ENCODE measurements at places on chromosomes 12 and 14.

GRCh38 chr14:37791384-37792036, 196.1 kb downstream of the TTC6 start:
- no peak for DNase-seq

DNA sequence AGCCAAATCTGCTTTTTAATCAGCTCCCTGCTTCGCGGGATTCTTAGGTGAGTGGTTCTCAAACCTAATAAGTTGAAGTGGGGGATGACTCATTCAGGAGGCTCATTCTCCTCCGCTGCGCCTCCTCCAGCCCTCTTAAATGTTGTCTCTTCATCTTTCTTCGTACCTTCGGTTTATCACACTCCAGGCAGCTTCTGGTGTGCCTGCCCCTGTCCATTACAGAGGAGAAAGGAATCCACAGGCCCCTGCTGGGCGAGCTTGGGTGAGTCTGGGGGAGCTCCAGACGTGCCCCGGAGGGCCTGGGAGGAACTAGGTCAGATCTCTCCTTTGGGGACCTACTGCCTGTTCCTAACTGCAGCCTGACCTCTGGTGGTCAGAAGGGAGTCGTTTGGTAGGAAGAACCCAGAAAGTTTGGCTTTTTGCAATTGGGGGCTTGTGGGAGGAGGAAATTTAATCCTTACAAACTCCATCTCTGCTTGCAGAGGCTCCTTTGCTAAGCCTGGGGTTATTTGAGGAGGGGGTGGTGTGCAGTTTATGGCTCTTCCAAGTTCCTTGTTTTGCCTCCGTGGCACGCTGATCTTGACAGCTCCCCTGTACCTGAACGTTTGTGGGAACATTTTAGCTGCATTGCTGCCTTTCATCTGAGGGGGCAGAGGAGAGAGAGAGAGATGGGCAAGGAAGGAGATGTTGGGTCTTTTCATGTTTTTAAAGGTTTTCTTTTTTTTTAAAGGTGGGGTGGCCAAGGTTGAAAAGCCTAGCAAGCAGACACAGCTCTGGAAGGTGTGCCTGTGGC, 84.1 kb upstream of the GNG2 start:
- DNase-seq: peak; percentile 23

DNA sequence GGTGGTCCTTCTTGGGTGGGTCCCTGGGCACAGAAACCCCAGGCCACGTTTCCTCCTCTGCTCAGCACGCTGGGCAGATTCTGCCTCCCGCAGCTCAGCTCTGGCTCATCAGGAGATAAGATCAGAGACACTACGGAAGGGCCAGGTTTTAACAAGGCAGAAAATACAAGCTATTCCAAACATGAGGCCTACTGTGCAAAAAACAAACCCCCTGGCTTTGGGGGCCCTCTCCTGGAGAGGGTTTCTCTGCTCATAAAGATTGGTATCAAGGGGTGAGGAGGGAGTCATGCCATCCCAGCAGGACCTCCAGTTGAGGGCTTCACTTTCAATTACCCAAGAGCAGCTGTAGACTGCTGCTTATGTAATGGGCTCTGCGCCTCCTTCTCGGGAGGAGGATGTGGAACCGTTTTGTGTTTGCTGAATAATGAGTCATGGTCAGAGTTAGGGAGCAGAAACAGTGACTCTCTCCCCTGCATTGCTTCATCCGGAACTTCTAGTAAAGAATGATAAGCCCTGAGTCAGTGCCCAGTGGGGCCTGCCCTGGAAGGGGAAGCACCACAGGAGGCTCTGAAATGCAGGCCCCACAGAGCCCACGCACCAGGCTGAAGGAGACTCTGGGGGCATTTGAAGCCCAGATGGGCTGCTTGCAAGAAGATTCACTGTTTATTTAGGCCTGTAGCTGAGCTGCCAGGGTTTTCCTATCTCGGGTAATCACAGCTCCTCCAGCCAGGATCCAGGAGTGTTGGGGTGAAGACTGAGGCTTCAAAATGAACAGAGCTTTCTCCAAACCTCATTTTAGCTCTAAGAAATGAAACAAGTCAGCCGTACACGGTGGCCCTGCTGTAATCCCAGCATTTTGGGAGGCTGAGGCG, 79.3 kb downstream of the SSPN start:
- DNase-seq: peak; percentile 74

GRCh38 chr14:44910821-44911220, 50.9 kb downstream of the KLHL28 start:
- DNase-seq: no peak

DNA sequence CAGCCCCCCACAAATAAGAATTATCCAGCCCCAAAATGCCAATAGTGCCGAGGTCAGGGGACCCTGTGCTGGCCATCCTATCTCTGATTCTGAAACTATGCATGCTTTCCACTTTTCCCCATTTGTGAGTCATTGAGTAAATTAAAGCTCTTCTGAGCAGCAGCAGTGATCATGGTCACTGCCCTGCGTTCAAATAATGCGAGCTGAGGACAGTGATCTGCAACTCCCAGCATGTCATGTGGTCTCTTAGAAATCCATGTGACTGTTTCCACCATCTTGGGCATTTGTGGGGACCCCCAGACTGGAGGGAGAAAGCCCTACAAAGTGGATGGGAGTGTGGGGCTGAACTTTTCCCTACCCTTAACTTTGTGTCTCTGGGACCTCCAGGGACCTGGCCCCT, 53.8 kb downstream of the C14orf132 start:
- DNase-seq: no peak

DNA sequence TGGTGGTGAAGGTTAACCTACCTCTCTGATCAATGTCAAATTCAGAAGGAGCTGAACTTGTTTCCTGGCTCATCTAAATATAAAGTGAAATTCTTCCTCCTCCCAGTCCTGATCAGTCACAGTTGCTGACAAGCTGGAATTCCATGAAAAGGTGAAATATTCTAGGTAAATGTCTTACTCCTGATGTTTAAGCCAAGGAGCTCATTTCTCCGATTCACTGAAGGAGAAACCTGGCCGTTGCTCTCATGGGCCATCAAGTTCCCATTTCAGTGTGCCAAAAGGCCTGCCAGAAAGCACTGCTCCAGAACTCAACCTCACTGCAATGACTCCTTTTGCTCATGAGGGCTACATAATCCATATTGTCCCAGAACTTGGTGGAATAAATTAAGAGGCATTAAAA, 707.5 kb downstream of the GALC start:
- DNase-seq: no peak

DNA sequence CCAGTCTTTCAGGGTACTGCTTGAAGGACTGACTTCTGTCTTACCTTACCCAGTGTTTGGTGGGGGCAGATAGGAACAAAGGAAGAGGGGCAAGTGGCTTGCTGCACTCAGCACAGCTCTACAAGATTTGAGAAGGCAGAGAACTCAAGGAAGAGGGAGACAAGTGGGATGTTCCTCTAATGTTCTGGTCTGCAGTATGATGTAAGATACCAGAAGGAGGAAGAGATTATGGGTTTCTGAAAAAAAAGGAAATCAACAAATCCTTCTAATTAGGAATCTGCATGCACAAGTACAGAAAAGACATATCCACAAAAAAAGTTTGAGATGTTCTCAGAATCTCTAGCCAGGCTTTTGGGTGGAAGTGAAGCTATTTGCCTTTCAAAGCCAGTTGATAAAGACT, 37.1 kb downstream of the USP15 start:
- no peak for DNase-seq

DNA sequence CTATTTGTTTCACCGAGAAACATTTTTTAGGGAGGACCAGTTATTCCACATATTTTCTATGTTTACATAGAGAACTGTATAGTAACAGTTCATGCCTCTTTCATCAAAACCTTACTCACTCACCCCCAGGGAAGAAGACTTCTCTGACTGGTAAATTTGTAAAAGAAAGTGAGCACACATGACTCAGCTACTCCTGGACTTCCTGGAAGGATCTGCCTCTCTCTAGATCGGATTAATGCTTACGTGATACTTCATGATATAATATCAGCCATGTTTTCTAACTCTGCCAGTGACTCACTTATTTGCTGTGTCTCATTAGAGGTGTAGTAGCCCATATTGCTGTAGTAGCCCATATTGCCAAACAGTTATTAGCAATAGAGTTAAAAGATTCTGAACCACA, 494.3 kb upstream of the ATXN7L3B start:
- no peak for DNase-seq

DNA sequence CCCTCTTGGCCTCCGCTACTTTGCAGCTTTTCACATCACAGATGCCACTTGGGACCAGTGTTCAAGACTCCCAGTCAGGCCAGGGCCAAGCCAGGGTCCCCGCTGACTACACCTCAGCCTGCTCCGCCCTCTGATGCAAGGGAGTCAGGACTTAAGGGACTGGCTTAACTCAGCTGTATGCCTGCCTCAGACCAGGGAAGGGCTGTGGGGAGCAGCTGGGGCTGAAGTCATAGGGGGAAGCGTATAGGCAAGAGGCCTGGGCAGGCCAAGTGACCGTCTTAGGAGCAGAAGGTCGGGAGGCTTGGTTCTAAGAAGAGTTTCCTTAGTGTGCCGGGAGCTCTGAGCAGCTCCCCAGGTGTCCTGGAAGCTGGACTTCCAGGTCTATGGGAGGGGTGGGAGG, 21.9 kb downstream of the KDM2B start:
- no peak for DNase-seq
